ENCODE measurements at places on chromosomes 6 and 20.

- no peaks in the 10 kb centered on the region for H3K36me3 ChIP-seq
- no peak for DNase-seq
- no peak overlapping the region for H3K27ac ChIP-seq
- H3K27me3 ChIP-seq: peaks cover 7% of the 10 kb centered on the region
- peaks cover 6% of the 10 kb centered on the region for H3K4me1 ChIP-seq
Measured at GRCh38 chr6:90078513-90079289, 184.4 kb downstream of the GJA10 start.

GRCh38 chr20:47629907-47630306, 128.2 kb downstream of the NCOA3 start:
- no peaks in the 10 kb centered on the region for H3K27me3 ChIP-seq
- no peak for DNase-seq
- H3K4me1 ChIP-seq: no peaks in the 10 kb centered on the region
- H3K36me3 ChIP-seq: peaks cover 12% of the 10 kb centered on the region
- H3K4me3 ChIP-seq: no peak overlapping the region
- H3K27ac ChIP-seq: no peak overlapping the region

DNA sequence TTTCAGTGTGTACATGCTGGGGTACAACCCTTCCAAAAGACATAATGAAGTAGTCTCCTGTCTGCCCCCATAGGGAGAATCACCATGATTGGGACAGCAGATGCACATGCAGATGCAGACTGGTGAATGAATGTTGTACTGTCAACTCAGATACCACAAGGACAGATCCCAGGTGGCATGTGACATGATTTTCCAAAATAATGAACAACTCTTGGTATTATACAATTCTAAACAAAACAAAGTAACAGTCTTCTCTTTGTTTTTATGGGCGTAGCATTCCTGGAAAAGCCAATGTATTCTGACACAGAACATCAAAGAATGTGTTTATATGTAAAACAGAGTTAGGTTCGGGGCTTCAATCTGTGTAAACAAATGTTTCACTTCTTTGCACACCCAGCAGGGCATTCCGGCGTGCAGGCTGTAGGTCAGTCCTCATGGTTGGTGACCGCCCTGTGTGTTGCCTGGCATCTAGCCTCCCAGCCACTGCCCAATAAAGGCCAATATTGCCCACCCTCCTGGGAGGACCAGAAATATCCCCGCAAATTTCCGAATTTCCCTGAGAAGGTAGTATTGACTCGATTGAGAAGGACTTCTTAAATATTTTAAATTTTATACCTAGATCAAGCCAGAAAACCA, 127.7 kb downstream of the KLHL32 start:
- H3K4me1 ChIP-seq: peaks cover 7% of the 10 kb centered on the region
- DNase-seq: no peak
- H3K27ac ChIP-seq: no peak overlapping the region
- H3K4me3 ChIP-seq: no peak overlapping the region
- peaks cover 2% of the 10 kb centered on the region for H3K27me3 ChIP-seq
- H3K36me3 ChIP-seq: no peaks in the 10 kb centered on the region

DNA sequence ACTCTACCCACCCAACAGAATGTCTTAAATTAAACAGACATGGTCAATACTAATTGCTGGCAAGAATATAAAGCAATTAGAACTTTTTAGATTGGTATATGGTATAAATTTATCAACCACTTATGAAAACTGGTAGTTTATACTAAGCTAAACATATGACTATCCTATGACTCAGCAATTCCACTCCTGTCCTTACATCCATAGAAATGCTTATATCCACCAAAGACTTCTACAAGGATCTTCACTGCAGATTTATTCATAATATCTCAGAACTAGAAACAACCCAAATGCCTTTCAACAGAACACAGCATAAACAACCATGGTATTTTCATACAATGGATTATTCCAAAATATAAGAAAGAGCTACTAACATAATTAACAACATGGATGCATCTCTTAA, 4.6 kb downstream of the ZNF184 start:
- H3K4me3 ChIP-seq: no peak overlapping the region
- no peak for DNase-seq
- H3K27ac ChIP-seq: peak overlapping the region; percentile 53
- peaks cover 24% of the 10 kb centered on the region for H3K4me1 ChIP-seq
- peaks cover 62% of the 10 kb centered on the region for H3K36me3 ChIP-seq

- H3K27ac ChIP-seq: no peak overlapping the region
- H3K27me3 ChIP-seq: no peaks in the 10 kb centered on the region
- DNase-seq: no peak
- no peak overlapping the region for H3K4me3 ChIP-seq
- no peaks in the 10 kb centered on the region for H3K4me1 ChIP-seq
- H3K36me3 ChIP-seq: peaks cover 4% of the 10 kb centered on the region
Measured at GRCh38 chr20:44897133-44897532, 11.6 kb downstream of the YWHAB start.

DNA sequence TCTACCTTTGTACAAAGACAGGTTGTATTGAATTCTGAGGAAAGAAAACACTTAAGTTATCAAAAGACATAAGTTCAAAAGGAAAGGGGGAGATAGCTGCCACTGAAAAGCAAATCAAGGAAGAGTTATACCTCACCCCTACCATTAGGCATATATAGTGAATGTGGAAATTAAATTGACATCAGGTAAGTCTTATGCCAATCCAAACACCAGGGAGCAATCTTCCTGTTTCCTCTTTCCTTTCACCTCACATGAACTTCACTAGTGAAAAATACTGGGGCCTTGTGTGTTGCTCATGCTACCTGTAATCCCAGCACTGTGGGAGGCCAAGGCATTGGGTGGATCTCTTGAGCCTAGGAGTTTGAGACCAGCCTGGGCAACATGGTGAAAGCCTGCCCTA, 10.9 kb upstream of the C6orf58 start:
- H3K4me3 ChIP-seq: no peak overlapping the region
- no peaks in the 10 kb centered on the region for H3K4me1 ChIP-seq
- no peak overlapping the region for H3K27ac ChIP-seq

- H3K4me3 ChIP-seq: no peak overlapping the region
- H3K4me1 ChIP-seq: peaks cover 21% of the 10 kb centered on the region
- peaks cover 28% of the 10 kb centered on the region for H3K36me3 ChIP-seq
- DNase-seq: no peak
- no peak overlapping the region for H3K27ac ChIP-seq
Measured at GRCh38 chr6:36478051-36478526, 35.3 kb downstream of the KCTD20 start.

DNA sequence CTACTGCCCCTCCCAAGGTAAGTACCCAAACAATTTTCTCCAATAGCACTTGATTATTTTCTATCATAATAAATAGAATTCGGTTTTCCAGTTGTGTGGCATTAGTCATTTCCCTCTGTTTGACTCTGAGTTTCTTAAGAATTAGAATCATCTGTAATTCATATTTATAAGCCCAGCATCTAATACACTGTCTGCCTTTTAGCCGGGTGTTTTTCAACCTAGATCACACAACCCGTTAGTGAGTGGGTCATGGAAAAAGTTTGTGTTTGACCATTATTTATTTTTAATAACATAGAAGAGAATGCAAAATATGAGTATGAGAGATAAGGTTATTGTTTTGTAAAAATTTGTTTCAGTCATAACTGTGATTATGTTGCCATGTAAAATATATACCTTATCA, 701.6 kb downstream of the RFPL4B start:
- no peak overlapping the region for H3K4me3 ChIP-seq
- no peak for DNase-seq
- H3K36me3 ChIP-seq: no peaks in the 10 kb centered on the region
- peaks cover 3% of the 10 kb centered on the region for H3K4me1 ChIP-seq
- H3K27ac ChIP-seq: no peak overlapping the region
- no peaks in the 10 kb centered on the region for H3K27me3 ChIP-seq

Data from progenitor cell of endocrine pancreas (in vitro differentiated cells).